ENCODE measurements at places on chromosomes 5 and 9.

DNA sequence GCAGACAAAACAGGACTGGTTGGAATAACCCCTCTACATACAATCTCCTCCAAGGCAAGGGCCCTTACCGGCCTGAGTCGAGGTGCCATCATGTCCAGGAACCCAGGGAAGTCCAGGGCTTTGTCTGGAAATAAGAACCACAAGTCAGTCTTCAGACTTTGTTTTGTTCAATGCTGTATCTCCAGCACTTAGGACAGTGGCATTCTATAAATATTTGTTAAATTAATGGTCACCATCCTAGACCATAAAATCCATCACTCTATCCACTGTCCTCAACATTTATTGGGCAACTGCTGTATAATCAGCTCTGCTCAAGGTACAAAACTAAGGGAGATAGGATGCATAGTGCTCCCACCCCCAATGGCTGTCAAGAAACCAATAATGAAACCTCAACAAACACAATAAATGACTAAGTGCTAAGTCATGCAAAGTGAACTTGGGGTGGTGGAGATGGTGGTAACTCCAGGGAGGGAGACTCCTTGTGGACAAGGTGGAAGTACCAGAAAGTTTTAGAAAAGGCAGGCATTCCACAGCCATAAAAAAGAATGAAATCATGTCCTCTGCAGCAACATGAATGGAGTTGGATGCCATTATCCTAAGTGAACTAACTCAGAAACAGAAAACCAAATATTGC, 5.0 kb downstream of the RELL2 start:
- no peak for DNase-seq

GRCh38 chr9:120343416-120343815, 236.6 kb downstream of the CDK5RAP2 start:
- no peak for DNase-seq

- DNase-seq = no peak
Observed at GRCh38 chr9:133973111-133973790, 18.9 kb downstream of the VAV2 start.

GRCh38 chr9:81680506-81680905, 8.8 kb downstream of the TLE1 start:
- DNase-seq = no peak

DNA sequence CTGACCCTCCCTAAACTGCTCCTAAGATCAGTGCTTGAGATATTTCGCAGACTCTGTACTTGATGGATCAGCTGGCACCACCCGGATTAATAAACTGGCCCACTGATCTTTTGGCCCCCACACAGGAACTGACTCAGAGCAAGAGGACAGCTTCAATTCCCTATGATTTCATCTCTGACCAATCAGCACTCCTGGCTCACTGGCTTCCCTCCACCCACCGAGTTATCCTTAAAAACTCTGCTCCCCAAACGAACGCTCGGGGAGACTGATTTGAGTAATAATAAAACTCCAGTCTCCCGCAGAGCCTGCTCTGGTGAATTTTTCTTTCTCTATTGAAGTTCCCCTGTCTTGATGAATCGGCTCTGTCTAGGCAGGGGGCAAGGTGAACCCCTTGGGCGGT, 36.5 kb upstream of the CD180 start:
- no peak for DNase-seq

DNA sequence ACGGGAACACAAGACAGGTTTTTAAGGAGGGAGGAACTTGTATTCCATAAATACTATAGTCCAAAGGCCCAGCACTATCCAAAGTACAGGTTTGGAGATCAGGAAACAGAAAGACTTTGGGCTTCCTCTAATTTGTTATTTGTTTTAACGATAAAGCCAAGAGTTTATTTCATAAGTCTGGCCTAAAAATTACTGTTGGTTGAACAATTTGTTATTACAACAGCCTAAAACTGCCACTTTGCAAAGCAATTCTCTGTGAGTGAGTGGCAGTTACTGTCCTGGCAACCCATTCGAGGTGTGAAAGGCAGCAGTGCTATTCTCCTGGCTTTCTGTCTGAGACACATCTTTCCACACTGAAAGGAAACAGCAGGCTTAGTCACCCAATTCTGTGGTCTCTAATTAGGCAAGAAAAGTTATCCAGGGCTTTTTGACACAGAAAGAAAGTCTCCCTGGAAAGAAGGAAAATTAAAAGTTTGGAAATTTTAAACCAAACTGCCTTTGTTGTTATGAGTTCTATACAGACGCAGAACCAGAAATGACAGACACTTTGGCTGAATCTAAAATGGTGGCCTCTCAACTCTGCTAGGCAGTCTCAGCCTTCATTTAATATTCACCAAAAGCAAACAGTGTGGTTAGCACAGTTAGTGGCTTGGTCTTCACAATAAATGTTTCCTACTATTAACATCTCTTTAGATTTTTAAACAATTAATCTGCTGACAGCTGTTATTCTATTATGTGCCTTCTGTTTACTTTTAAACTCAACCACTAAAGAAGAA, 33.9 kb downstream of the PSMB7 start:
- DNase-seq = no peak

- no peak for DNase-seq
Observed at GRCh38 chr5:151158287-151158661, 695 bp upstream of the ANXA6 start.

DNA sequence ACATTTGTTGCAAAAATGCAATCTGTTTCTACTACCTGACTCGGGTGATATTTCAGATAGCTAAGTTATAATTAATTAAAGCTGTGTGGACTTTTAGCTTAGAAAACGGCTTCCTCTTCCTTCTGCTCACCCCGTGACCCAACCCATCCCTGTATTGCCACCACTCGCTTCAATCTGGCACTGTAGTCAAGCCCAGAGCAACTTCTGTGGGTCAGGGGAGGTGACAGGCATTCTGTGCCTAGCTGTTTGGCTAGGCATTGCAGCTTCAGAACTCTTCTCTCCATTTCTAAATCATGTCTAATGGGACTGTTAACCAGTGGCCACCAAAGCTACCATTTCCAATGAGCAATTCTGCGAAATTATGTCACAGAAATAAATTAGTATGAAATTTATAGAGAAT, 179.7 kb upstream of the TLX3 start:
- DNase-seq = no peak

DNA sequence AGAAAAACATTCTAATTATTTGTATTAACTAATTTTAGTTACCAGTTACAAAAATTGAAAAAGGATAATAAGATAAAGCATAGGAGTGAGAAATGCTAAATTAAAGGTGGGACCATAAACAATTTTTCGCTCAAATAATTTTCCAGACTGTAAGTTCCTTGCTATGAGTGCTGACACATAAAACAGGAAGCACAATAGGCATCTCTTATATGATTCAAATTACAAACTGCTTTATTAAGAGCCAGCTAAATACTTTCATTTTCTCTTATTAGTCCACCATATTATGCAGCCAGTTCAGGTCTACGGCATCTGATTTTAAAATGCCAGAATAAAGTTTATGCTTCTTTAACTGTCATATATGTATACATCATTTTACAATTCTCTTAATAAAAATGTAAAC, 4.4 kb downstream of the RC3H2 start:
- no peak for DNase-seq

DNA sequence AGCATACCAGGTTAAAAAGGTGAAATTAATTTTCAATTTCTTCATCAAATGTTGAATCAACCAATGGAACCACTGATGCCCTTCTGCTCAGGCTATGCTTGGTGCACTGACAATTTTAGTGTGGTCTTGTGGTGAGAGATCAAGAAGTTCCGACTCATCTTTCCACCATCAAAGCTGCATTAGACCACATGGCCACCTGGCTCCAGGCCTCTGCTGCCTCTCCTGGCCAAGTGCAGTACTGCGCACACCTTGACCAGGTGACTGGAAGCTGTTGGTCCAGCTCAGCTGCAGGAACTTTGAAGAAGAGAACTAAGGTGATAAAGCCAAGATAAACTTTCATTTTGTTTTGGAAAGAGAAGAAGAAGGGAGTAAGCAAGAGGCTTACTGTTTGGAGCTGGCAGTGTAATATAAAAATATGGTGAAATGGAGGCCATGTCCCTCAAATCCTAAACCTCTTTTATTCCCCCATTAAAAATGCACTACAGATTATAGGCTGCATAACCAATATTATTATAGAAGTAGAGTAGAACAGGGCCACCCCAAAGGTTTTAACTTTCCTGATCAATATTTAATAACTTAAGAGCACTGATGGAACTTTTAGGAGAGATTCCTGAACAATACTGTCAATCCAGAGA, 315.5 kb upstream of the C9orf72 start:
- no peak for DNase-seq

DNA sequence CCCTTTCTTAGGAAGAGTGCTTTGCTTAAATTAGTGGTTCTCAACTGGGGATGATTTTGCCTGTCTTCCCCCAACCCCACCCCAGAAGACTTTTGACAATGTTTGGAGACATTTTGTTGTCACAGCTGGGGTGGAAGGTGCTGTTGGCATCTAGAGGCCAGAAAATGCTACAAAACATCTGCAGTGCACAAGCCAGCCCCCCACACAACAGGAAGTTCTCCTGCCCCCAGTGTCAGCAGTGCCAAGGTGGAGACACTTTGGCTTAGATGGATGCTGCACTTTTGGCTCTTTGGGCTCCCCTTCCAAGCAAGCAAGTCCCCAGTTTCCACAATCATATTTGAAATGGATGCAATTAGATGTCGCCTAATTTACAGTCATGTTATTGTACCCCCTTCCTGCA, 2.7 kb downstream of the HEMGN start:
- DNase-seq = no peak

GRCh38 chr9:95752129-95752731, 123.3 kb upstream of the ERCC6L2 start:
- DNase-seq = no peak

GRCh38 chr5:164636456-164636855, 1131.0 kb downstream of the MAT2B start:
- DNase-seq = no peak

- no peak for DNase-seq
Observed at GRCh38 chr5:76456258-76456657, 53.2 kb downstream of the IQGAP2 start.

DNA sequence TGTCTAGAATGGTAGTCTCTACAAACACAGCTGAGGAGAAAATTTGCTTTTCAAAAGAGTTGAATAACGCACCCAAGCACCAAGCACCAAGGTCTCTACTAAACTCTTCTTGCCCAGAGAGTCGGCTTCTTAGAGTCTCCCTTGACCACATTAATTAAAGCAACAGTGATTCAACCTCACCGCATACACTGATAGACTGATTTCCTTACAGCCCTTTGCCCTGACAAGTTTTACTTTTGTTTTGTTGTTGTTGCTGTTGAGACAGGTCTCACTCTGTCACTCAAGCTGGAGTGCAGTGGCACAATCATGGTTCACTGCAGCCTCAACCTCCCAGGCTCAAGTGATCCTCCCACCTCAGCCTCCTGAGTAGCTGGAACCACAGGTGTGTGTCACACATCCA, 1035.7 kb upstream of the DMAC1 start:
- DNase-seq = no peak

- DNase-seq = no peak
Observed at GRCh38 chr5:177131019-177131320, 2.6 kb upstream of the NSD1 start.

DNA sequence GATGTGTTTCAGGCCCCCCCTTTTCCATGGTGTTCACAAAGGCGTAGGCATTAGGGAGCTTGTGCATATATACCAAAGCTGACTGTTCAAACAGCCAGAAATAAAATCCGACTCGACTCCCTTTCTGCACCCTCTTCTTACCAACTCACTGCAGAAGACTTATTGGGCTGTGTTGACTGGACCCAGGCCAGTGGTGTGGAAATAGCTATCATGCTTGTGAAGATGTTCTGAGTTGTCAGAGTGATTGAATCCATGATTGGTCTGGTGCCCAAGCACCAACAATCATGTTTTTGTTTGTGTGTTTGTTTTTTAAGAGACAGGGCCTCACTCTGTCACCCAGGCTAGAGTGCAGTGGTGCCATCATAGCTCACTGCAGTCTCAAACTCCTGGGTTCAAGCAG, 21.6 kb downstream of the TJP2 start:
- peak; percentile 70 for DNase-seq

DNA sequence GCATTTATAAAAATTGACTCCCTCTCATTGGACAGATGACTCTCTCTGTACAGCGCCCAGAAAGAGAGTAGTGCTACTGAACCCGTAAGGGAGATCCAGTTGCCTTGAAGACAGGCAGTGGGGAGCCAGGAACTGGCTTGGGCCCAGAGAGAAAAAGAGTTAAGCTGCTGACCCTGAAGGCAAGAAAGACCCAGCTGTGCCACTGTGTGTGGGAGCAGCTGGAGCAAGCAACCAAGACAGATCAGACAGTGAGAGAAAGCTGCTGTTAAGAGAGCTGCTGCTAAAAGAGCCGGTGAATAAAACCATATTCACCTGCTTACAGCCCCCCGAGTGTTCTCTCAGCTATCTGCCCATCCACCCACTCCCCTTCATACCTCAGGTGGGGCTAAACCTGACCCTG, 149.7 kb upstream of the ADAMTS16 start:
- DNase-seq = no peak

DNA sequence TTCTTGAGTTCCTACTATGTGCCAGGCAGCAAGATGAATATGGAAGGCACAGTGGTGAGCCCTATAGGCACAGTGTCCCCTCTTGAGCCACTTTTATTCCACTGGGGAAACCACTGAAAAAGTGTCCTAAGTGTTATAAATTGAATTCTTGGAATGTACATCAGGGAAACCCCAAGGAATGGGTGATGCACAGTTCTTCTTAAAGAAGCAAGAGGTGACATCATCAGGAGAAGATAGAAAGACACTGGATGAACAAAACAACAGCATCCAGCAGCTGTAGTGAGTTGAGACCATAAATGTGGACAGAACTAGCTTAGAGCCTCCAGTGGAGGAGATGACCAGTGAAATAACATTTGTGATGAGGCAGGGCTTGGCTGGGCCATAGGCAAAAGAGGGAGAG, 199.2 kb upstream of the ANKRD55 start:
- DNase-seq = no peak

DNA sequence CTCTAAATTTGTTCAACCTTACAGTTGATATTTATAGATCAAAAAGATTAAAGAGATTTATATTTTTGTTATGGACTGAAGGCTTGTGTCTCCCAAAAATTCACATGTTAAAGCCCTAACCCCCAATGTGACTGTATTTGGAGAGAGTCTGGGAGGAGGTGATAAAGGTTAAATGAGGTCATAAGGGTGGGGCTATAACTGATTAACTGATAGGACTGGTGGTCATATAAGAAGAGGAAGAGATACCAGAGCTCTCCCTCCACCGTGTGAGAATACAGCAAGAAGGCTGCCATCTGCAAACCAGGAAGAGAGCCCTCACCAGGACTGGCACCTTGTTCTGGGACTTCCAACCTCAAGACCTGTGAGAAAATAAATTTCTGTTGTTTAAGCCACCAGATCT, 264.3 kb downstream of the ENC1 start:
- no peak for DNase-seq

GRCh38 chr9:37969130-37969529, 65.2 kb upstream of the SLC25A51 start:
- DNase-seq = no peak

DNA sequence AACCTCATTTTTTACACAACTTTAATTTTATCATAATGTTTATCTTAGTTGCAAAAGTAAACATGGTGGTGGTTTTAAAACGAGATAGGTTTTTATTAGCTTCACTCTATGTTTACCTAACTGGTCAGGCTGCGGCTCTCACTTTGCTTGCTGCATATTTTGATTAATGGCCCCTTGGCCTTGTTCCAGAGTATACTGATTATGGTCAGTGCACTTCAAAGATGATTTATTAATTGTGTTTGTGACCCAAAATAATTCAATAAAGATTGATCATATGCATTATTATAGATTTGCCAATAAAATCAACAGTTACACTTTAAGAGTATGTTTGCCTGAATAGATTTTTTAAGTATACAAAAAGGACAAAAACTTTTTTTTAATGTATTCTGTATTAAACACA, 188.0 kb downstream of the XRCC4 start:
- no peak for DNase-seq
